ENCODE measurements at places on chromosomes 3 and 15. TPM values are rescaled to one million over a fixed set of nuclear protein-coding genes. Genes with fewer than 3 reads are reported as not detected.

Gene TMEM45A
- polyA plus RNA-seq = not detected

Gene CGGBP1
- 134 TPM for polyA plus RNA-seq

DNA sequence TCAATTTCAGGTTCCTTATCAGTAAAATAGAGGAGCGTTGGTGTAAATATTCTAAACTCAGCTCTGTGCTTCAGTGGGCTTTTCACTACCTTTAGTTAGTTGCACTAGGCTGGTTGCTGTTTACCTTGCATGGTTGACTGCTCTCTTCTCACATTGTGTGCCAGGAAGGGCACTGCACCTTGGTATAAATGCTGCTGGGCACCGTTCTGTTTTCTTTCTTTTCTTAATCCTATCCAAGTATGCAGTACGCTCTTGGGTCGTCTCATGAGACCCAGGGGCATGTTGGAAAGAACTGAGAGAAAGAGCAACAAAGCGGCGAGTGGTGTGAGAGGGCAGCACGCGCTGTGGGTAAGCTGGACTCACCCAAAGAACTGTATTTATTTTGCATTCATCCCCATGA is 22.4 kb downstream of the KCNMB2 start:
- no peaks in the 10 kb centered on the region for H3K4me1 ChIP-seq
- no peak overlapping the region for H3K27ac ChIP-seq
- H3K27me3 ChIP-seq = peaks cover 17% of the 10 kb centered on the region
- no peak for DNase-seq

DNA sequence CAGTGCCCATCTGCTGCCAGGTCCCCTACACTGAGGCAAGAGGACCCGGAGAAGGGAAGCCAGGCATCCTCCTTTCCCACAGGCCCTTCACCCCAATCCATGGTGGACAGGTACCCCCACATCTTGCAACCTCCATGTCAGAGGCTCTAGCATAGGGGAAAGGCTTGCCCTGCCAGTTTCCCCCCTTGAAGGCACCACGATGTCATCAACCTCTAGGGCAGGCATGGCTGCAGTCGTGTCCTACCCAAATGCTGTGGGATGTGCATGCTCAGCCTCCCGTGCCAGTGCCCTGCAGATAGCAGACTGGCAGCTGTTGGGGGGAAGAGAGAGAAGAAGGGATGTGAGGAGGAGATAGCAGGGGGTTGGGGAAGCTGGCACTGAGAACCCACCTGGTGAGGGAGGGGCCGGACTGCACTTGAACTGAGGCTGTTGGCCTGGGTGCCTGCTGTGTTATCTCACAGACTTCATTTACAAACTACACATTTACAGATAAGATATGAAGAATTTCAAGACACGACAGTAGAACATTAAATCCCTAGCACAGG is 197.5 kb downstream of the ADAMTS9 start:
- peaks cover 68% of the 10 kb centered on the region for H3K27me3 ChIP-seq
- no peaks in the 10 kb centered on the region for H3K4me1 ChIP-seq
- no peaks in the 10 kb centered on the region for H3K36me3 ChIP-seq
- H3K4me3 ChIP-seq = no peak overlapping the region
- DNase-seq = no peak
- H3K27ac ChIP-seq = no peak overlapping the region

Gene C2CD4B
- not detected for polyA plus RNA-seq

GRCh38 chr15:40263024-40263754 is 19.7 kb downstream of the ANKRD63 start:
- H3K4me3 ChIP-seq = no peak overlapping the region
- no peak for DNase-seq
- no peaks in the 10 kb centered on the region for H3K4me1 ChIP-seq
- no peaks in the 10 kb centered on the region for H3K36me3 ChIP-seq
- H3K27ac ChIP-seq = no peak overlapping the region
